Osteoblast (primary cell): ENCODE measurements at places on chromosomes 3 and 15. TPM values are rescaled to one million over a fixed set of nuclear protein-coding genes. Genes with fewer than 3 reads are reported as not detected.
A peak's percentile ranks its signal among the peaks of the same experiment; 100 is the strongest.

DNA sequence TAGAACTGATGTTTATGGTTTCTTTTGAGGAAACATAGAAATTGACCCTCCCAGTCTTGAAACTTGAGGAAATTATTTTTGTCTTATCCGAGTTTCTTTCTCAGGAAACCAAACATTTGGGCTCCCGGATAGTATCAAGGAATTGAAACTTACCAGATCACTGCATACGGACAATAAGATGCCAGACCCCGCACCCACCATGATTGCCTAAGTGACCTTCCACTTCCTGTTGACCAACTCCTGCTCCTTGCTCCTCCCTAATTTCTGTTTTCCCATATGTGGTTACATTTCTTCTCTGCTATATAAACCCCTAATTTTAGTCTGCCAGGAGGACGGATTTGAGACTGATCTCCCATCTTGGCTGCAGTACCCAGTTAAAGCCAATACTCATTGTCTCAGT lies 118.4 kb upstream of the TPRG1 start:
- no peak overlapping the region for H3K27ac ChIP-seq
- H3K27me3 ChIP-seq: no peaks in the 10 kb centered on the region
- no peaks in the 10 kb centered on the region for H3K36me3 ChIP-seq
- H3K4me3 ChIP-seq: no peak overlapping the region
- H3K4me1 ChIP-seq: no peaks in the 10 kb centered on the region
- DNase-seq: no peak

GRCh38 chr3:98598492-98598891 lies 5.1 kb upstream of the CPOX start:
- DNase-seq: no peak
- no peaks in the 10 kb centered on the region for H3K27me3 ChIP-seq
- H3K4me1 ChIP-seq: no peaks in the 10 kb centered on the region

DNA sequence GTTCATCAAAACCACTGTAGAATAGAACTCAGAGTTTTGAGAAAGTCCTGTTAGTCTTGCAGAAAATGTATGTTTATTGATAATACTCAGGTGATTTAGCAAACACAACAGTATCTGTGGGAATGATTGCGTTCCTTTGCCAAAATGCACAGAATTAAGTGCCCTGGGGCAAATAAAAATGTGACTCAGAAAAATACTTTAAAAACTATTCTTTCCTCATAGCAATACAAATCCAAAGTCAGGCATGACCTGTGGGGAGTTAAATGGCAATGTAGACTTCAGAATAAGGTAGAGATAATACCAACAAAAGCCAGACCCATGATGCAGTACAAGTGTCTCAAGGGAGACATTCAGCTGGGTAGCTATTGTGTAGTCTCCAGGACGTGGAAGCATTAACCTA lies 72.3 kb upstream of the SNTN start:
- no peak overlapping the region for H3K4me3 ChIP-seq
- no peaks in the 10 kb centered on the region for H3K36me3 ChIP-seq
- no peak overlapping the region for H3K27ac ChIP-seq
- H3K27me3 ChIP-seq: no peaks in the 10 kb centered on the region
- no peaks in the 10 kb centered on the region for H3K4me1 ChIP-seq

DNA sequence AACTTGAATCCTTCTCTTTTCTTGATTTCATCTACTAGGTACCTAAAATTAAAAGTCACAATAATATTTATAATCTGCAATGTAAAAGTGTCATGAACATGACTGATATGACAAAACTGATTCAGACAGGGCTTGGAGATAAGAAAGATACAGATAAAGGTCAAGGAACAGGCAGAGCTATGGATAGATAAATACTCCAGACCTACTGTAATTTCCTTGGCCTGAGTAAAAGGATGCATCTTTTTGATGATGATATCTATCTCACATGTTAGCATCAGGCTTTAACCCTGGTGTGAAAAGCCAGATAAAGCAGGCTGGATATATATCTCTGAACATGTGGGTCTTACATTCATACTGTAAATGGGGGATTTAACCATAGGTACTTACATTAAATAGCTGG lies 108.1 kb downstream of the GADL1 start:
- H3K4me1 ChIP-seq: no peaks in the 10 kb centered on the region
- no peak overlapping the region for H3K4me3 ChIP-seq
- no peaks in the 10 kb centered on the region for H3K36me3 ChIP-seq
- DNase-seq: no peak
- peaks cover 15% of the 10 kb centered on the region for H3K27me3 ChIP-seq

DNA sequence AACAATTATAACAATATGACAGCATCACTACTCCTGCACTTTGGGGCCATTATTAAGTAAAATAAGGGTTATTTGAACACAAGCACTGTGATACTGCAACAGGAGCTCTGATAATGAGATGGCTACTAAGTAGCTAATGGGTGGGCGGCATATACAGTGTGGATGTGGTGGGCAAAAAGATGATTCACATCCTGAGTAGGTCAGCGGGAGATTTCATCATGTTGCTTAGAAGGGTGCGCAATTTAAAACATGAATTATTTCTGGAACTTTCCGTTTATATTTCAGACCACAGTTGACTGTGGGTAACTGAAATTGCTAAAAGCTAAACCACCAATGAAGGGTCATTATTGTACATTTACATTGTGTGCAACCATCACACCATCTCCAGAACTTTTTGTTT lies 42.3 kb downstream of the FBXO22 start:
- peak; percentile 13 for DNase-seq
- no peak overlapping the region for H3K27ac ChIP-seq
- peaks cover 27% of the 10 kb centered on the region for H3K4me1 ChIP-seq
- H3K4me3 ChIP-seq: no peak overlapping the region
- H3K36me3 ChIP-seq: no peaks in the 10 kb centered on the region

- no peak overlapping the region for H3K4me3 ChIP-seq
- no peaks in the 10 kb centered on the region for H3K4me1 ChIP-seq
- no peaks in the 10 kb centered on the region for H3K27me3 ChIP-seq
- H3K36me3 ChIP-seq: no peaks in the 10 kb centered on the region
These were observed 123.8 kb downstream of the B3GALNT1 start for GRCh38 chr3:160981217-160981938.

GRCh38 chr3:144265542-144266100 lies 294.0 kb downstream of the DIPK2A start:
- no peaks in the 10 kb centered on the region for H3K36me3 ChIP-seq
- H3K4me3 ChIP-seq: no peak overlapping the region
- H3K4me1 ChIP-seq: no peaks in the 10 kb centered on the region
- DNase-seq: no peak
- no peak overlapping the region for H3K27ac ChIP-seq

DNA sequence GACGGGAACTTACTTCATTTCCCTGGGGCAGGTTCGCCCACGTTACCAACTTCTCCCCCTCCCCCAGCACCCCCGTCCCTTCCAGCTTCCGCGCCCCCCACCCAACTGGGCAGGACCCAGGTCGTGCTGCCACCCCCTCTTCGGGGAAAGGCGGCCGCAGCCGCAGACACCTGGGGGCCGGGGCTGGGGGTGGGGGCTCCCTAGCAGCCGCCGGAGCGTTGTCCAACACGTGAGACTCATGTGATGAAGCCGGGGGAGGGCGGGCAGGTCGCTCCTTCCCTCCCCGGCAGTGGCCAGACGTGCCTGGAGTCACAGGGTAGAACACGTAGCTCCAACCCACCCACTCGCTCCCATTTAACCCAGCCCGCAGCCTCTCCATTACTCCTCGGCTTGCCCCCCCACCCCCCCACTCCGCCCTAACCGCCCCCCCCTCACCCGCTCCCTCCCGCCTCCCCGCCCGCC lies 240 bp upstream of the BHLHE40 start:
- H3K27me3 ChIP-seq: no peaks in the 10 kb centered on the region
- H3K36me3 ChIP-seq: peaks cover 33% of the 10 kb centered on the region
- H3K4me3 ChIP-seq: peak overlapping the region; percentile 88
- peak; percentile 96 for DNase-seq

DNA sequence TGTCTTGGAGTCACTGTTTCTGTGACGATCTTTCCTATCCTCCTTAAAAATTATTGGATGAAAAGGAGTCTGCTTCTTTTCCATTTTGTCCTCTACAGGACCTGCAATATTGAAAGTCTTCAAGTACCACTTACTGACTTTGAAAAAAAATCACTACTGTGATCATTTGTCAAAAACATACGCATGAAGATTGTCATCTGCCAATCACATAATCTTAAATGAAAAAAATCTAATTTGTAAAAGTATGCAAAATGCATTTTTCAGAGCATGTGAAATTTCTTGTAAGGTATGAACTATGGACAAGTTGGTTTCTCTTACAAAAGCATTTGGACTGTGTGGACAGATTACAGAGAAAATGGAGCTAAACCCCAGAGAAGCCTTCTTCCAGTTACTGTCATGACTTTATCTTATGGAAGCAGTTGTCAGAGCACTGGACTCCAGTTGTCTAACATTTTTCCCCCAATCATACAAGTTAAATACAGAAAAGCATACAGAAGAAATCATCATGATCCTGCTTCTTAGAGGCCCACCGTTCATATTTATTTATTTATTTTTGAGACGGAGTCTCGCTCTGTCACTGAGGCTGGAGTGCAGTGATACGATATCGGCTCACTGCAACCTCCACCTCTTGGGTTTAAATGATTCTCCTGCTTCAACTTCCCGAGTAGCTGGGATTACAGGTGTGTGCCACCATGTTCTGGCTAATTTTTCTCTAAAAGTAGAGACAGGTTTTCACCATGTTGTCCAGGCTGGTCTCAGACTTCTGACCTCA lies 3.4 kb upstream of the PXK start:
- no peak overlapping the region for H3K4me3 ChIP-seq
- peaks cover 25% of the 10 kb centered on the region for H3K4me1 ChIP-seq
- no peaks in the 10 kb centered on the region for H3K27me3 ChIP-seq
- DNase-seq: no peak
- H3K27ac ChIP-seq: no peak overlapping the region

ACTC1 gene
- total RNA-seq: not detected in 2 replicates

CTXN2 gene
- not detected in 2 replicates for total RNA-seq

BOC gene
- total RNA-seq: 22.8 and 29.2 TPM in 2 replicates

SCN5A gene
- total RNA-seq: under 0.01 TPM in 1 of 2 replicates, not detected in the other
